ENCODE measurements at places on chromosomes 5 and 9. TPM values are rescaled to one million over a fixed set of nuclear protein-coding genes. Genes with fewer than 3 reads are reported as not detected.

The C7 gene
- 199 TPM for total RNA-seq

The TLE4 gene
- total RNA-seq: 10.7 TPM

The FRRS1L gene
- total RNA-seq: 2.2 TPM

The MYMK gene
- not detected for total RNA-seq

The GADD45G gene
- total RNA-seq: 54.0 TPM

The SLC22A4 gene
- total RNA-seq: 1.6 TPM

The ADAMTSL1 gene
- total RNA-seq: 0.97 TPM

The IFNA13 gene
- total RNA-seq: not detected

The DOCK2 gene
- total RNA-seq: 7.5 TPM

The PRR16 gene
- total RNA-seq: 12.9 TPM

The CCDC192 gene
- not detected for total RNA-seq

The GABRA1 gene
- not detected for total RNA-seq

The OR2K2 gene
- total RNA-seq: not detected

The PCDHAC2 gene
- total RNA-seq: 0.10 TPM

The AK1 gene
- 853 TPM for total RNA-seq

The IL9 gene
- total RNA-seq: not detected

The SLC4A9 gene
- not detected for total RNA-seq

The ASPN gene
- total RNA-seq: 4.5 TPM

The FOXD4 gene
- 0.12 TPM for total RNA-seq

The PCDHGB3 gene
- total RNA-seq: 7.2 TPM

The NR3C1 gene
- 53.0 TPM for total RNA-seq

The CCDC183 gene
- 2.2 TPM for total RNA-seq

The SPINK6 gene
- total RNA-seq: not detected

The ANKRD31 gene
- total RNA-seq: not detected

The MARCOL gene
- total RNA-seq: not detected

The TEX48 gene
- total RNA-seq: not detected

The BAG1 gene
- 161 TPM for total RNA-seq

The IRX4 gene
- 19.6 TPM for total RNA-seq

The SHOC1 gene
- not detected for total RNA-seq

The ADGRD2 gene
- not detected for total RNA-seq

The SLCO6A1 gene
- total RNA-seq: not detected

The LRRTM2 gene
- total RNA-seq: 0.12 TPM

The ANKRD34B gene
- not detected for total RNA-seq
